ENCODE measurements at places on chromosomes 2 and 18. TPM values are rescaled to one million over a fixed set of nuclear protein-coding genes. Genes with fewer than 3 reads are reported as not detected.

DNA sequence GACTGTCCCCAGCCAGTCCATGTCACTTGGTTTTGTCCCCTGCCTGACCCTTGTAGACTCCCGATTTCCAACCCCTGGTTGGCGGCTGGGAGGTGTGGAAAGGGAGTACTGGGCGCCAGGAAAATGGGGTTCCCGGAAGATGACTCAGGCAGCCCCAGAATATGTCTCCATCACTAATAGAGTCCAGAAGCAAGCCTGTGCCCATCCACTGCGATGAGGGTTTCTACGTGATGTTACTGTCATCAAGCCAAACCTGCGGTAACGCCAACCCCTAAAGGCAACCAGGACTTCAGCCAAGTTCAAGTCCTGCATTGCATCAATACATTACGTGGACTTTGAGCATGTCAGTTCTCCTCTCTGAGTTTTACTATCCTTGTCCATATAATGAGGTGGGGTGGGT lies 62.0 kb upstream of the TAF1B start:
- H3K27ac ChIP-seq: no peak overlapping the region
- no peak for DNase-seq
- H3K27me3 ChIP-seq: no peaks in the 10 kb centered on the region
- H3K4me1 ChIP-seq: peaks cover 8% of the 10 kb centered on the region
- no peak overlapping the region for H3K4me3 ChIP-seq

- no peak overlapping the region for H3K4me3 ChIP-seq
- H3K27me3 ChIP-seq: no peaks in the 10 kb centered on the region
- H3K27ac ChIP-seq: 0 out of 2 replicates have a peak overlapping the region, but pooled peaks have one; percentile 64
- H3K36me3 ChIP-seq: no peaks in the 10 kb centered on the region
- H3K4me1 ChIP-seq: peaks cover 13% of the 10 kb centered on the region
Observed at GRCh38 chr2:112794841-112795240, 10.5 kb upstream of the IL1A start.

DNA sequence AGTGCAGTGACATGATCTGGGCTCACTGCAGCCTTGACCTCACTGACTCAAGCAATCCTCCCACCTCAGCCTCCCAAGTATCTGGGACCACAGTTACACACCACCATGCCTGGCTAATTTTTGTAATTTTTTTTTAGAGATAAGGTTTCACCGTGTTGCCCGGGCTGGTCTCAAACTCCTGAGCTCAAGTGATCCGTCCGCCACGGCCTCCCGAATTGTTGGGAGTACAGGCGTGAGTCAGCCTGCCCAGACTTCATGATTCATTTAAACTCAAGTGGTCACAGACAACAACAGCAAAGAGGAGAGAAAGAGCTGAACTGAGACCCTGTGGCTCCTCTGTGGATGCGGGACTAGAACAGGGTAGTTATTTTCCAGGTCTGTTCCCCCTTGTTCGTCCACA lies 83.0 kb downstream of the TSHZ1 start:
- no peak overlapping the region for H3K27ac ChIP-seq
- H3K4me1 ChIP-seq: no peaks in the 10 kb centered on the region
- no peak for DNase-seq
- no peak overlapping the region for H3K4me3 ChIP-seq
- no peaks in the 10 kb centered on the region for H3K36me3 ChIP-seq

DNA sequence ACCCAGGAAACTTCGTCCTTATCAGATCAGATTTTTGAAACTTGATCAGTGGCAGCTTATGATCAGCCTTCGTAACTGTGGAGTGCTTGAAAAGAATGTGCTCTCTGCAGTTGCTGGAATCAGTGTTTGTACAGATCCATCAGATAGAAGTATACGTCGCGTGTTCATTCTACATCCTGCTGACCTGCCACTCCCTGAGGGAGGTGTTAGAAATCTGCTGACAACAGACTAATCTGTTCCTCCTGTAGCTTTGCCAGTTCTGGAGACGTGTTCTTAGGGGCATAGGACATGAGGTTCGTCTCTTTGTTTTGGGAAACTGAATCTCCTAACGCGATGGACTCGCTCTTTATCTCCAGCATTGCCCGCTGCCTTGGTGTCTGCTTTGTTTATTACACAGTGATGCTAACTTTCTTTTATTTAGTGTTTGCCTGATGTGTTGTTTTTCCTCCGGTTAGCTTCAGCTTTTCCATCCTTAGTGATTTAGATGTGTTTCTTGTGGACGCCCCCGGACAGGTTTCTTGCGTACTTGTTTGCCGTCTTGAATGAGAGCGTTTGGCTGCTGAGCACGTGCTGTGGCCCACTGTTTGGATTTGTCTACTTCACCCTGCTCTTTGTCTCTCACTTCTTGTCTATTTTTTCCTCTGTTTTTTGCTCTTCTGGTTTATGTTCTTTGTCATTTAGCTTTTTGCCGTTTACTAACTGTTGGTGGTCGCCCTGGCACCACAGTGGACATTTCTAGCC lies 17.4 kb upstream of the GAL3ST2 start:
- no peaks in the 10 kb centered on the region for H3K27me3 ChIP-seq
- peaks cover 7% of the 10 kb centered on the region for H3K36me3 ChIP-seq
- no peak overlapping the region for H3K4me3 ChIP-seq

DNA sequence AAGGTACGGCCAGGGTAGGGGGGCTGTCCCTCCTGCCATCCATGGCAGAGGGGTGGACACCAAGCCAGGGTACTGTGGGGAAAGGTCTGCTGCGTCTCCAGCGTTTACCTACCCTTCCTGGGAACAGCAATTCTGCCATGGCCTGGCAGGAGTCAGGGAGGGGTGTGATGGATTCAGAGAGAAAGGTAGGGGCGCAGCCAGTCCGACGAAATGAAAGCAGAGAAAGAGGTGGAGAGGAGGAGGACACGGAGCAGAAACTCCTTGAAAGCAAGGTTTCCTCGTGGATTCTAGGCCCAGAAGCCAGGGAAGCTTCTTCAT lies 182.9 kb downstream of the ZFP36L2 start:
- H3K36me3 ChIP-seq: no peaks in the 10 kb centered on the region
- no peak for DNase-seq
- H3K4me1 ChIP-seq: no peaks in the 10 kb centered on the region
- no peaks in the 10 kb centered on the region for H3K27me3 ChIP-seq
- no peak overlapping the region for H3K4me3 ChIP-seq
- H3K27ac ChIP-seq: no peak overlapping the region

DNA sequence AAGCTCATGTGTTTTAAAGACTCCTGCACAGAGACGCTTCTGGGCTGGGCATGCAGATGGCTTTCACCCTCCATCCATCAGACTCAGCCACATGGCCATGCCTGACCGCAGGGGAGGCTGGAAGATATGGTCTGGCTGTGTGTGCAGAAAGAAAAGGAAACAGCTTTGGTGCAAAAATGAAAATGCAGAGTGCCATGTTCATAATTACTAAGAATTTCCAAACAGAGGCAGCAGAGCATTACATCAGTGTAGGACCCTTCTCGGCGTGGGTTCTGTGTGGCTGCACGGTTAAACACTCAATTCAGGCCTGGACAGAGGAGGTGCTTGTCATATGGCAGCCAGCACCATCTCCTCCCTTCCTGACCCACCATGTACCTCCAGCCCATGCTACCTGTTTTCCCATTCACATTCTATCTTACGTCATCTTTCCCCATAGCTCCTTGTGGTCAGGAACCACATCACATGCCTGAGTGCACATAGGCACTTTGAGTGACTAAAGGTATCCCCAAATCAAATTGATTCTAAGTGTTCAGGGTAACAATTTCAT lies 200.3 kb upstream of the ID2 start:
- H3K27ac ChIP-seq: peak overlapping the region; percentile 35
- H3K4me1 ChIP-seq: peaks cover 45% of the 10 kb centered on the region
- H3K4me3 ChIP-seq: no peak overlapping the region
- DNase-seq: peak; percentile 85
- H3K27me3 ChIP-seq: no peaks in the 10 kb centered on the region
- no peaks in the 10 kb centered on the region for H3K36me3 ChIP-seq

DNA sequence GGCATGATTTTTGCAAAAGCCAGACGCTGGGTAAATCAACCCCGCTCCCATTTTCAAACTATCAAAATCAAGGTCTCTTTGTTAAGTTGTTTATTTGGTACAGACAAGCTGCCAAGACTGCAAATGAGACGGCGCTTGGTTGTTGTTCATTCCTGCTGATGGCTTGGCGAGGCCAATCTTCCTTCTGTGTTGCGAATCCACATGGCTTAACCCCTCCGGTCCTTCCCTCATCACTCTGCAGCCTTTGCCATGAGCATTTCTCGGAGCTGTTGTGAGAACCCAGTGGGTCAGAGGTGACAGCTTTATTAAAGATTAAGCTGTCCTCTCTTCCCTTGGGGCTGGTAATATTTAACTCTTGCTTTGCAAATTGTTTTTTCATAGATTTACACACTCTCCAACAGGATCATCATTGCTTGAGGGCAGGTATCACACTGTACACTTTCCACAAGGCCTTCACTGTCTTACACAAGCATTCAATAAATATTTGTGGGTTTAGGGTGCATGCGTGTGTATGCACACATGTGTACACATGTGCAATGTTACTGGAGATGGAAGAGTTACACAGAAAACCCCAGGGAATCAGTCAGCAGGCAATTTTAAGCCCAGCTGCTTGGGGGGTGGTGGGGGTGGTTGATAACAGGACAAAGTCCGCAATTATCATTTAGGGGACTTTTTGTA lies 27.8 kb upstream of the KCNF1 start:
- H3K27ac ChIP-seq: no peak overlapping the region
- no peaks in the 10 kb centered on the region for H3K4me1 ChIP-seq
- H3K27me3 ChIP-seq: 0 out of 2 replicates have a peak, but pooled peaks cover 6% of the 10 kb centered on the region
- no peak overlapping the region for H3K4me3 ChIP-seq
- no peaks in the 10 kb centered on the region for H3K36me3 ChIP-seq

The SIGLEC15 gene
- polyA plus RNA-seq: 0.09 TPM

GRCh38 chr18:36808681-36809080 lies 20.1 kb downstream of the TPGS2 start:
- H3K27me3 ChIP-seq: no peaks in the 10 kb centered on the region
- H3K4me1 ChIP-seq: no peaks in the 10 kb centered on the region
- no peak overlapping the region for H3K4me3 ChIP-seq
- peaks cover 15% of the 10 kb centered on the region for H3K36me3 ChIP-seq
- H3K27ac ChIP-seq: no peak overlapping the region
- DNase-seq: no peak

- no peak overlapping the region for H3K4me3 ChIP-seq
- no peak for DNase-seq
- H3K36me3 ChIP-seq: no peaks in the 10 kb centered on the region
- H3K27ac ChIP-seq: no peak overlapping the region
- H3K27me3 ChIP-seq: no peaks in the 10 kb centered on the region
Observed at GRCh38 chr18:36314098-36314497, 16.6 kb downstream of the FHOD3 start.

GRCh38 chr2:61460163-61460562 lies 10.7 kb downstream of the USP34 start:
- no peaks in the 10 kb centered on the region for H3K27me3 ChIP-seq
- peaks cover 8% of the 10 kb centered on the region for H3K4me1 ChIP-seq
- H3K27ac ChIP-seq: no peak overlapping the region

DNA sequence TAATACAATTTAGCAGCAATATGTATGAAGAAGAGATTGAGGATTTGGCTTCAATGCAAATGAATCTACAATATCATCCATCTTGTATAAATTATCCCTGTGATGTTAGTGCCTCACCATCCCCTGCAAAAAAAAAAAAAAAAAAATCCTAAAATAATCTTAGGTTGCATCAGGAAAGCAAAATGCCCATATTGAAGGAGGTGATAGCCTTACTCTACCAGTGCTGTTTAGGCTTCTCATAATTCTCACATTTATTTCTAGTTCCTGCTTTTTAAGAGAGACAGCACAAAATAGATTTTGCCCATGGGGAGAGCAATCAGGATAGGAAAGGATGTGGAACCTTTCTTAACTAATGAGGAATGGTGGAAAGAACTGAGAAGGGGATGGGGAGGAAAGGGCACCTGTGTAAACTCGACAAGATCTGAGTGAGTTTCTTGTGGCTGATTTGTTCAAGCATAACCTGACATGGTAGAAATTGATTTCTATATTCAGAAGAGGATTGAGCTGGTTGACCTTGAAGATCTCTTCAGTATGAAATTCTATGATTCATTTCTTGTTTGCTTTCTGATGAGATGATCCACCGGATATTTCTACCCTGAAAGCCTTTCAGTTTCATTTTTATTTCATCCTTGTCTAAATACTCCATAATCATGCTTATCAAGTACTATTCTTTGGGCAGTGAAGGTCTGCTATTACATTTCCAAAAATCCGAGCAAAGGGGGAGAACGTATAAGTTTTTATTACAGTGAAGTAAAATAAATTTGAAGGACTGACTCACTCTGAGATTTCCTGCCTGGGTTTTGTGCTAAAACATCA lies 391.2 kb downstream of the PTPRM start:
- no peak overlapping the region for H3K27ac ChIP-seq
- no peaks in the 10 kb centered on the region for H3K27me3 ChIP-seq
- H3K36me3 ChIP-seq: no peaks in the 10 kb centered on the region
- DNase-seq: peak; percentile 20

The RTTN gene
- 11.8 TPM for polyA plus RNA-seq

- no peak for DNase-seq
- H3K4me3 ChIP-seq: no peak overlapping the region
- no peaks in the 10 kb centered on the region for H3K4me1 ChIP-seq
- H3K27me3 ChIP-seq: no peaks in the 10 kb centered on the region
- H3K27ac ChIP-seq: no peak overlapping the region
- no peaks in the 10 kb centered on the region for H3K36me3 ChIP-seq
Observed at GRCh38 chr2:10242998-10243925, 59.4 kb upstream of the HPCAL1 start.

The RNASEH1 gene
- polyA plus RNA-seq: 66.1 TPM

GRCh38 chr2:38653715-38654527 lies 12.0 kb upstream of the GALM start:
- DNase-seq: peak; percentile 48
- no peak overlapping the region for H3K27ac ChIP-seq
- peaks cover 23% of the 10 kb centered on the region for H3K4me1 ChIP-seq
- H3K4me3 ChIP-seq: no peak overlapping the region
- H3K36me3 ChIP-seq: no peaks in the 10 kb centered on the region

All from GM12878 (cell line).